ENCODE measurements at places on chromosomes 1 and 21. TPM values are rescaled to one million over a fixed set of nuclear protein-coding genes. Genes with fewer than 3 reads are reported as not detected.

DNA sequence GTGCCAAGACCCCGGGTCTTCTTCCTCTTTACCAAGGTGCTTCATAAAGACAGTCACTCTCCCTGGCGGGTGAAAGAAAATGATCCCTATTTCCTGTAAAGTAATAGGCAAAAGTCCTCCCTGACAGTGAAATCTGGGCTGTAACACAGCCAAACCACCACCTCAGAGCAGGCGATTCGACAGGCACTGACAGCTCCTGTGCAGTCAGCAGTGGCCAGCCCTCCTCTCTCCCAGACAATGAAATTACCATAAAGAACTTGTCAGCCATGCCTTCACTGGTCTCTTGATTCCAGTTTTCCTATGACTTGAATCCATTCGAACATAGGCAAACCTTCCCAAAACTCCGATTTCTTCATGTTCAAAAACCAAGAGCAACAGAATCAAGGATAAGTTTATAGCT, 492.2 kb upstream of the DAB1 start:
- no peak for DNase-seq

CTSS gene
- total RNA-seq = 389 TPM

DNA sequence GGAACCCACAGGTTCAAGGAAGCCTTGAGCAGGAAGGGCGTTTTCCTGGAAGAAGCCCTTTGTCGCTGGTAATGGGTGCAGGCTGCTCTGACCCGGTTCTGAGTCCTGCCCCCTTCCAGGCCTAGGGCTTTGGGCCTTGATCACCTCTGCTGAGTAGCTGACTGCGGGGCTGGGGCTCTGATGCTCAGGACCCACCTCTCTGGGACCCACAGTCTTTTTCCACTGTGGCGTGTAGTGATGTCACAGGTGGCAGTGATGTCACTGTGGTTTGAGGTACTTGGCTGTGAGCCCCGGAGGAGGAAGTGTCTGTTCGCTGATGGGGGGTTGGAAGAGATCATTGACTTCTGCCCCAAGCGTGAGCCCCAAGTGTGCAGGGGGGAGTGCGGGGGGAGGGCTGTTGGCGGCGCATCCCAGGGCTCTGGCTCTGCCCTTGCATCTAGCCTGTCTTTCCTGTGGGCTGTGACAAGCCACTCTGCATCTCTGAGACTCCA, 6.9 kb downstream of the TNFRSF1B start:
- DNase-seq = peak; percentile 82

LCE2A gene
- not detected for total RNA-seq

GRCh38 chr1:56330391-56331026, 248.9 kb downstream of the PLPP3 start:
- no peak for DNase-seq

- no peak for DNase-seq
These were observed 32.8 kb upstream of the RNF19B start for GRCh38 chr1:32997381-32997891.

DNA sequence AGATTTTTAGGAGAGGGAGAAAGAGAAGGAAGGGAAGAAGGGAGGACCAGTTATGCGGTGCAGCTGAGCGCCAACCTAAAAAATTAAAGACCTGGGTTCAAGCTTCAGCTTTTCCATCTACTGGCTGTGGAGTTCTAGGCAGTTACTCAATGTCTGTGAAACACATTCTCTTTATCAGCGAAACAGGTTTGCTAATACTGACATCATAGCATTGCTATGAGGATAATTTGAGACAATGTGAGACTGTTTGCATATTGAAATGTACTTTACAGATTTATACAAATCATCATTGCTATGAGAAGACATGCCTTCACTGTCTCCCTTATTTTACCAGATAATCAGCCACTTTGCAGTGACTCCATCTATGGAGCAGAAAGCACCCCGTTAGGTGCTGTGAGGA, 222.9 kb upstream of the SGIP1 start:
- no peak for DNase-seq

DNA sequence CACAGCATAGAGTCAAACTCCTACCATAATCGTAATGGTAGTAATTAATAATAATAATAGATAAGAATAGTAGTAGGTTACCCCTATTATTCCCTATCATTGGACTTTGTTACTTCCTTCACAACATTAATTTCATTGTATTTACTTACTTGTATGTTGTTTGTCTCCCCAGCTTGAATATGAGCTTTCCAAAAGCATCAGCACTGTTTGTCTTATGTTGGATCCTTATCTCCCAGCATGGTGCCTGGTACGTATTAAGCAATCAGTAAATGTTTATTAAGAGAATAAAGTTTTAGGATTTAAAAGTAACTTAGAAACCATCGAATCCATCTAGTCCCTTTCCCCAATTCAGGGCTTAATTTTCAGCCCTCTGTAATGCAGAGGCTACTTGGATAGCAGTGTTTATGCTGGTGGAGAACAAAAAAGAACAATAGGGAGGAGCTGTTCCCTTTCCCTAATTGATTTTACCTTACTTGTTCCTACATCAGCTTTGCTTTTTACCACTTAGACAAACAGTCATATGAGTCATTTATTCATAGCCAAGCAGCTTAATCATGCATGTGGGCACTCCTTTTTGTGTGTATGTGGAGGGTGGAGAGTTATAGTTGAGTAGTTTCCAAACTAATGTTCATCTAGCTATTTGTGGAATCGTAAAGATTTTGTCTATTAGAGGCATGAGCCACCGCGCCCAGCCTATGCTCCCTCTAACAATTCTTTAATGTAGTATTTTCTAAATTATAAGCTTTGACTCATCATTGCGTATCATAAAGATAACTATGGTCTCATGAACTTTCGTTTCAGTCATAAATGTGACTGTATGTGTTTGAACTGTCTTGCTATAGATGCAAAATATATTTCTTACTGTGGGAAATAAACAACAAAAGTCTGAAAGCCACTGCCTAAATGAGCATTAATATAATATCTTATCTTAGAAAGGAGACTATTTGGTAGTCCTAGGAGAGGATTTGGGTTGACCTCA, 20.9 kb upstream of the DR1 start:
- no peak for DNase-seq

GRCh38 chr1:234725177-234726132, 115.5 kb upstream of the IRF2BP2 start:
- DNase-seq = no peak

Measured in transverse colon (tissue), 4 donors.